ENCODE measurements at places on chromosomes 13 and 19.
A peak's percentile ranks its signal among the peaks of the same experiment; 100 is the strongest.

DNA sequence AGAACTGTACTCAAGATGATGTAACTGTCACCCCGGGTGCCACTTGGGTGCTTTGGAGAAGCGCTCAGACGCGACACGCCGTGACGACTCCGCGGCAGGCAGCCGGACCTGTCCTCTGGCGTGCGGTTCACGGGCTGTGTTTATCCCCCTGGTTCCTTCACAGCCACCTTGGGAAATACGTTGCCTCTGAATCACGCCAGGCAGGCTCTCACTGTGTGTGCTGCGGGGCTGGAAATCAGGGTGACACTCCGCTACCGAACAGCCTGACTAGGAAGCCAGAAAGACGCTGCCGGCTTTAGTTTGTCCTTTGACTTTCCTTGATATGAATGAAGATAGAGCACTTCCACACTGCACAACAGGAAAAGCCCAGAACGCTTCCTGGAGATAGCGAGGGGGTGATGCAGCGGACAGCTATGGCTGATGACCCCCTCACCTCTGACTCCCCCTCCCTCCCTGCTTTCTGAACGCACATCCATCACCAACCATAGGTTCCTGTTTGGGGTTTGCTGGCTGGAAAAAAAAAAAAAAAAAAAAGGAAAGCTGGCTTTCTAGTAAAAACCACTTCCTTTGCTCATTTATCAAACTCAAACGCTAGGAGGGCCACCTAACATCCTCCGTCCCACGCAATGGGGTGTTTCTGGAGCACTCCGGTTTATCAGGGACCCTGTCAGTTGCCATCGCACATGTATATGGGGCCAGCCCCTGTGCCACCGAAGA, 3.7 kb upstream of the GP6 start:
- DNase-seq, result peak; percentile 19

DNA sequence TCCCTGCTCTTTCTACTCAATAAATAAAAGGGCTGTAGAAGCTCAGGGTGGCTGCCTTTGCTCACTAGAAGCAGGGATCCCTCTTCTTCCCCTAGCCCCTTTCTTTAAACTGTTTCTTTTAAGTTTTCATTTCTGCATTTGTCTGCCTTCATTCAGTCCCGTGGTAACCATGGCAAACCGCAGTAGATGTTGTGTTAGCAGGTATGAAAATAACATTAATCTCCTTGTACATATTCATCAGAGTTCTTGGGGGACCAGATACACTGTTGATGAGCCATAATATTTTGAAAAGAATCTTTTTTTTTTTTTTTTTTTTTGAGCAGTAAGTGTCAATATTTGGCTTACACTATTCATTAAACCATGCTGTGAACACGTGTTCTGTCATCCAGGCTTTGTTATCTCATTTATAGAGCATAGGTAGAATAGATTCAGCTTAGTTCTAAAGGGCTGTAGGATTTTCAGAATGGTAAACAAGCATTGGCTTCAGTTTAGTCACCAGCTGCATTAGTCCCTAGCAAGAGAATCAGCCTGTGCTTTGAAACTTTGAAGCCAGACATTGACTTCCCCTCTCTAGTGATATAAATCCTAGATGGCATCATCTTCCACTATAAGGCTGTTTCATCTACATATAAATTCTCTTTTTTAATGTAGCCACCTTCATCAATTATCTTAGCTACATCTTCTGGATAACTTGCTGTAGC, 59.4 kb upstream of the SPRY2 start:
- DNase-seq, result no peak

- DNase-seq, result no peak
Measured at GRCh38 chr13:99421758-99422585, 79.3 kb upstream of the TM9SF2 start.

- no peak for DNase-seq
Measured at GRCh38 chr13:26168835-26169234, 53.3 kb downstream of the RNF6 start.

GRCh38 chr19:35901854-35902661, at the start of gene HCST:
Gene HCST (plus strand): TSS chr19:35902529. CDS start chr19:35902594, 65 bp downstream.
- DNase-seq, result no peak

All from stimulated activated CD4-positive, alpha-beta T cell treated with anti-CD3 and anti-CD28 coated beads, Interleukin-15, amount 100 ng/mL, for 48 hours (primary cell).